Fibroblast of the conjunctiva (primary cell): ENCODE measurements at places on chromosomes 13 and 19.

GRCh38 chr19:56942756-56943155 lies 102.2 kb upstream of the PEG3 start:
- DNase-seq = no peak

- no peak for DNase-seq
These were observed 1.7 kb downstream of the INTS6 start for GRCh38 chr13:51451134-51451466.

GRCh38 chr13:95260031-95260525 lies 41.2 kb downstream of the ABCC4 start:
- DNase-seq = no peak

GRCh38 chr19:35375505-35376307 lies 4.8 kb downstream of the GPR42 start:
- DNase-seq = no peak

- no peak for DNase-seq
These were observed 149.2 kb downstream of the MYCBP2 start for GRCh38 chr13:77177646-77178045.

GRCh38 chr19:49518033-49518432 lies 5.6 kb downstream of the FCGRT start:
- DNase-seq = no peak

DNA sequence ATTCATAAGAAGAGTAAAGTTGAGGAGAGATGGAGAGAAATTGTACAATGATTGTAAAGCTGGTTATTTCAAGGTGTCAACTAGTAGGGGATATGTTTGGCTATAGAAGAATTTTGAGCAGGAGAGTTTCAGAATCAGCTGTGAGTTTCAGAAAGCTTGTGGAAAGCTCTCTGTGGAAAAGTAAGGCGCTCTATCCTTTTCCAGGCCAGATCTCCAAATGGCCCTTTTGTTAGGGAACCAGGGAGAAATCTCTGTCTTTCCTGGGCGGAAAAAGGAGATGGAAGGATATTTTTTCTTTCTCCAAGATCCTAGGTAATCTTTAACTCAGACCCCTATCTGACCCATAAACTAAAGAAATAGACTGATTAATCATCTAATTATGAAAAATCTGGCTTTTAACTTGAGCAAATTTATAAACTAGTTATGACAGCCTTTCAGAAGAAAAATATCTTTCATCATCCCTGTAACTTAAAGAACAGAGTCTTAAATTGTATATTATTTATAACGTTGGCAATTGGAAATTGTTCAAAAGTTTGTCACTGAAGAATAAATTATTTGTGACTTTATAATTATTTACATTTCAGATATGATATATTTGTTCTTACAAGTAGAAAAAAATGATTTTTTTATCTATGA lies 34.5 kb downstream of the SPRY2 start:
- DNase-seq = no peak

- DNase-seq = no peak
These were observed 24.3 kb downstream of the RCBTB1 start for GRCh38 chr13:49561062-49561410.

DNA sequence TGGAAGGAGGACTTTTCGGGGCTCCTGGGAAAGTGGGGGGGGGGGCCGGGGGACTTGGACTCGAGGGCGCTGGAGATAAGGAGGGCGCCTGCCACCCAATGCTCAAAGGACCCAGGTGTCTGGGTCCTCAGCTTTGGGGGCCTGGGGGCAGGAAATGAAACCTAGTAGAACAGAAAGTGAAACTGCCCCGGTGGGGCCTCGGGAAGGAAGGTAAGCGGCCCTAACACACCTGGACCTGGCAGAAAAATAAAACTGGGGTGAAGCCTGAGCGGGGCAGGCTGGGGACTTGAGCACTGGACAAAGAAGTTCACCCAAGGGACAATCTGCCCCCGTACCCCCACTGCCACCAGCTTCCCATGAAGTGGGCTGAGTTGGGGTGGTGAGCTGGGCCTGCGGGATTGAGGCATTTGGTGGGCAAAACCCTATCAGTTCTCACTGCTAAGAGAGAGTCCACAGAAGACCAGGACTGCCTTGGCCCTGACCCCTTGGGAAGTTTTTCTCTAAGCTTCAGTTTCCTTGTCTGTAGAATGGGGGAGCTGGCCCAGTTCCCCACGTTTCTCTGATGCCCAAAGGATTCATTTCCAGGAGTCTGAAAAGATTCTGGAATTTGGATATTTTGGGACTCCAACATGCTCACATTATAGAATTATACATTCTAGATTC lies 2.3 kb downstream of the PRKD2 start:
- no peak for DNase-seq

GRCh38 chr19:33224694-33225457 lies 774 bp downstream of the SLC7A10 start:
- DNase-seq = no peak

GRCh38 chr19:7292950-7293761 lies 1.1 kb downstream of the INSR start:
- DNase-seq = no peak

DNA sequence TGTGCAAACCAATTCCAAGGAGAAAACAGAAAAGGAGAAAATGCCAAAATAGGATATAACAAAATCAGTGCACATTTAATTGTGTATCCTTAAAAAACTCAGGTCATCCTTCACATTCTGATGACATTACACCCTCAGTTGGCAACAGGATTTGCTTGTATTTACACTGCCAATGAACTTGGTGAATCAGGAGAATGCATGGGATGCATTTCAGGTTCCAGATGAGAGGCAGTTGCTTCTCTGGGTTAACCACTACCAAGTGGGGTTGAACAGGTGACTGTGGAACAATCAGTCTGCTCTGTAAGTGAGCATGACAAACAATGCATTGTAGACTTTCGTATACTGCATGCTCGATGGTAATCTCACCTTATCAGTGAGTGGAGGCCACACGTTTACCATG lies 79.1 kb downstream of the STARD13 start:
- DNase-seq = no peak

GRCh38 chr13:111846391-111847159 lies 220.4 kb upstream of the SOX1 start:
- DNase-seq = no peak
